ENCODE measurements at places on chromosomes 12 and 14.

GRCh38 chr12:110426406-110426805, 22.9 kb upstream of the ANAPC7 start:
- no peak for DNase-seq

GRCh38 chr14:61561104-61561503, 134.2 kb upstream of the HIF1A start:
- DNase-seq, result no peak

DNA sequence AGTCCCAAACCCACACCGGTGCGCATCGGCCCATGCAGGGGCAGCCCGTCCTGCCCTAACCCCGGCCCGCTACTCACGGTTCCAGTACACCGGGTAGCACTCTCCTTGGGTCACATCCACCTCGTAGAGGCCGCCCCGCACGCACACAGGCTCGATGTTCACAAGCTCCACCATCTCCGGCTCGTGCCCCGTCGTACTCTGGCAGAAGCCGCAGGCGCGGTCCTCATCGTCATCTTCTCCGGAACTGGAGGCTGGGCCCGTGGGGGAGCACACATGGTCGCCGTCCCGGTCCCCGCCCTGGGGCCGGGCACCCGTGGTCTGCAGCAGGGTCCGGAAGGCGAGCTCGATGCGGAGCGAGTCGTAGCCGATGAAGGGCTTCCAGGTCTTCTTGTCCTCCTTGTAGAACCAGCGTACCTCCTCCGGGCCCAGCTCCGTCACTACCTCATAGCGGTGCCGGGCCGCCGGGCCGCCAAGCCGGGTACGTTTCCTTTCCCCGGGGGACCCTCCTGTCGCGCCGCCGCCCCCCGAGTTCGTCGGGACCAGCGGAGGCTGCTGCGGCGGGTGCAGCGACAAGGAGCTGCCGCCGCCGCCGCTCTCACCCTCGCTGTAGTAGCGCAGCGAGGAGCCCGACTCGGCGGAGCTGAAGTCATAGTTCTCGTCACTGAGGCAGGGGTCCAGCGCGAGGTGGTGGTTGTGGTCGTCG, 788 bp downstream of the DDHD1 start:
- peak; percentile 35 for DNase-seq

DNA sequence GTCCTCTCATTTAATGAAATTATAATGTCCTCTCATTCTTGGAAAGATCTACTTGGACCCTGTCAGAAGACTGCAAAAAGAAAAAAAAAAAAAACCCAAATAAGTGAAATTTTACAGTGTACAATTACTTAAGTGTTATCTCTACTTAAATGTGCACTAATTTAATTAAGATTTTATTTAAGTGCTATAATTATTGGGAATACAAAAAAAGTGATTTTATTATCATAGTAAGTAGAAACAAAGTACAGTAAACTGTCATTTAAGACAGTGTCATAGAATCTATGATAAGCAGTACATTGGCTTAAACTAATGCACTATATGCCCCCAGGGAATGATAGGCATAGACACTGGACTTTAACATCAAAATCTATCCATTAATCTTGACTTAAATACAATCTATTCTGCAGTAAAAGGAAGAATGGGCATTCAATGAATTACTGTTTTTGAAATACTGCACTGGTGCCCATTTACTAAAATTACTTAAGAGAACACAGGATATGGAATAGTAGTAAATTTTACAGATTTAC, 23.3 kb downstream of the INSM2 start:
- no peak for DNase-seq

- no peak for DNase-seq
Measured at GRCh38 chr12:455821-456220, 3.9 kb upstream of the B4GALNT3 start.

GRCh38 chr12:75781532-75782046, 250.0 kb downstream of the PHLDA1 start:
- no peak for DNase-seq

DNA sequence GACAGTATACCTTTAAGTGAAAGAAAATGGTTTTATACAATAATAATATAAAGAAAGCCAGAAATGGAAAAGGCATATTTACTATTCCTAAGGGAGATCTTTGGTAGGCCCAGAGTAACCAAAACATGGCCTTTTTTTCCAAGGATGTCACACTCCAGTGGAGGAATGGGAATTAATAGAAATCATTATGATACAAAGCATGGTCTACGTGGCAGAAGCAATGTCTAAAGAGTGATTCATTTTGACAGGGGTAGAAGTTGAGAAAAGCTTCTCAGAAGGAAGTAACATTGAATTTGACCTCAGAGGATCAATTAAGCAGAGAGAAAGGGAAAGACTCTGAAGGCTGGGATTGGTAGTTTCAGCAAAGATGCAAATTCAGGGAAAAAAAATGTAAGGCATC, 208.6 kb downstream of the BTG1 start:
- DNase-seq, result no peak

- no peak for DNase-seq
Measured at GRCh38 chr12:80837342-80837978, 100.3 kb downstream of the LIN7A start.

- DNase-seq, result no peak
Measured at GRCh38 chr12:64025174-64025958, 180.9 kb downstream of the SRGAP1 start.

GRCh38 chr14:30115756-30116155, 188.1 kb upstream of the PRKD1 start:
- no peak for DNase-seq

DNA sequence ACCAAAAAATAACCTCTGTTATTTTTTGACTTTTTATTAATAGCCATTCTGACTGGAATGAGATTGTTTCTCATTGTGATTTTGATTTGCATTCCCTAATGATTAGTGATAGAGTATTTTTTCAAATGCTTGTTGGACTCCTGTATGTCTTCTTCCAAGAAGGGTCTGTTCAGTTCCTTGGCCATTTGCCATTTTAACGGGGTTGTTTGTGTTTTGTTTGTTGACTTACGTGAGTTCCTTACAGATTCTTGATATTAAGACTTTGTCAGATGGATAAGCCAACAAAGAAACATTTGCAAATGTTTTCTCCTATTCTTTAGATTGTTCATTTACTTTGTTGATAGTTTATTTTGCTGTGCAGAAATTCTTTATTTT, 651.6 kb upstream of the LRFN5 start:
- no peak for DNase-seq

GRCh38 chr12:97801471-97802059, 339.0 kb downstream of the RMST start:
- DNase-seq, result no peak

DNA sequence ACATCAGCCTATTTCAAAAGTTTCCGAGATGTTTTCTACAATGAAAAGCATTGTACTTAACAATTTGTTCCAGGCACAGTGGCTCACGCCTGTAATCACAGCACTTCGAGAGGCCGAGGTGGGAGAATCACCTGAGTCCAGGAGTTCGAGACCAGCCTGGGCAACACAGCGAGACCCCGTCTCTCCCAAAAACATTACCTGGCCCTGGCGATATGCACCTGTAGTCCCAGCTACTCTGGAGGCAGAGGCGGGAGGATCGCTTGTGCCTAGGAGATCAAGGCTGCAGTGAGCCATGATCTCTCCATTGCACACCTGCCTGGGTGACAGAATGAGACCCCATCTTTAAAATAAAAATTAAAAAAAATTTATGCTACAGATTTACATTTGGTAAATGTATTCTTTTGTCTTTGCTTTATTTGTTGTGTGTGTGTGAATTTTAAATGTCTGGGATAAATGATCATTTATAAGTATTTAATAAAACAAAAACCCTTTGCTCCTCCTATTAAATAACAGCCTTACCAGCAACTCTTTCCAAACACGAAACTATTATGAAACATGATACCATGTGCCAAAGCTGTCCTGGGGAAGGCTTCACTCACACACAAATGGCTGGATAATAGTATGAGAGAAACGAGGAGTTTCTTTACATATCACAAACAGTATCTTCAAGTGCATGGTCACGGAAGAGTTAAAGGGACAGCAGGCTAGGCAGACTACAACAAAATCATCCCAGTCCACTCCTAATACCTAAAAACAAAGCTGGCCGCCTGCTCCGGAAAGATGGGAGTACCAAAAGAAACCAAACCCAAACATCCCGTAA, 1.1 kb downstream of the ATXN3 start:
- no peak for DNase-seq

DNA sequence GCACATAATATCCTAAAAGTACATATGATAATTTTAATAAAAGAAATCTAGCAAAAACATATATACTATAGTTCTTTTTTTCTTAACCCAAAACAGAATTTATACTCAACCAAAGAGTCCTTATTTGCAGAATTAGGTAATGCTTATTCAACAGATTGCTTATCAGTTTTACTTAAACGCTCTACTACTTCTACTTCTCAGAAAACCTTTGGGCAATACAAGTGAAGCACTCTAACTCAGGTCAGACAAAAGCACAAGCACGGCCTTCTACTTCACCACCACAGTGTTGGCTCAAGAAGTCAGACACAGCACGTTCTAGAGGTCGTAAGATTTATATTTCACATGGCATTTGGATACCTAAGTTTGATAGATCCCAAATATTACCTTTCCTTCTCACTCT, 29.2 kb downstream of the DICER1 start:
- DNase-seq, result no peak

DNA sequence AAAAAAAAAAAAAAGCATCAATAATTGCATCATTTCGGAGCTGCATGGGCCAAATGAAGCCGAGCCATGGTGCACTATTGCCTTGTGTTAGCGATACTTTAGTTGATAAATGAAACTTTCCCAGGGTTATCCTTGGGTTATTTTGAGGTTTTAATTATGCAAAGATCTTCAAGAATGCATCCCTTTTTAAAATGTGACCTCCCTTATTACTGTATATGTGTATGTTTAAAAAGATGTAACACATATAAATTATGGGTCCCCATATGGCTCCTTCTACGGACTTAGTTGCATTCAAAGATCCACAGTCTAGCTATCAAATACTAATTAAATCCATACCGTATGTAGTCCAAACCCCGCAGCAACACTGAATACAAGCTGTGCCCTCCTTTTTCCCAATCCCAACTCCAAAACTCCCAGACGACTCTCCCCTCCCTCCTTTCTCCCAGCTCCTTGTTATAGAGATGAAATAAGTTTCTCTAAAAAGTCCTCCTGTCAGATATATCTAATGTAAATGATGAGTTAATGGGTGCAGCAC, 129.3 kb upstream of the MAP1LC3B2 start:
- no peak for DNase-seq

- no peak for DNase-seq
Measured at GRCh38 chr12:43131301-43131700, 420.7 kb downstream of the ADAMTS20 start.

GRCh38 chr14:40447017-40447416, 1014.8 kb upstream of the FBXO33 start:
- DNase-seq, result no peak
